ENCODE measurements at places on chromosomes 7 and 10. TPM values are rescaled to one million over a fixed set of nuclear protein-coding genes. Genes with fewer than 3 reads are reported as not detected.

GRCh38 chr10:45421221-45422097, 47.4 kb downstream of the ALOX5 start:
- no peak for DNase-seq

DNA sequence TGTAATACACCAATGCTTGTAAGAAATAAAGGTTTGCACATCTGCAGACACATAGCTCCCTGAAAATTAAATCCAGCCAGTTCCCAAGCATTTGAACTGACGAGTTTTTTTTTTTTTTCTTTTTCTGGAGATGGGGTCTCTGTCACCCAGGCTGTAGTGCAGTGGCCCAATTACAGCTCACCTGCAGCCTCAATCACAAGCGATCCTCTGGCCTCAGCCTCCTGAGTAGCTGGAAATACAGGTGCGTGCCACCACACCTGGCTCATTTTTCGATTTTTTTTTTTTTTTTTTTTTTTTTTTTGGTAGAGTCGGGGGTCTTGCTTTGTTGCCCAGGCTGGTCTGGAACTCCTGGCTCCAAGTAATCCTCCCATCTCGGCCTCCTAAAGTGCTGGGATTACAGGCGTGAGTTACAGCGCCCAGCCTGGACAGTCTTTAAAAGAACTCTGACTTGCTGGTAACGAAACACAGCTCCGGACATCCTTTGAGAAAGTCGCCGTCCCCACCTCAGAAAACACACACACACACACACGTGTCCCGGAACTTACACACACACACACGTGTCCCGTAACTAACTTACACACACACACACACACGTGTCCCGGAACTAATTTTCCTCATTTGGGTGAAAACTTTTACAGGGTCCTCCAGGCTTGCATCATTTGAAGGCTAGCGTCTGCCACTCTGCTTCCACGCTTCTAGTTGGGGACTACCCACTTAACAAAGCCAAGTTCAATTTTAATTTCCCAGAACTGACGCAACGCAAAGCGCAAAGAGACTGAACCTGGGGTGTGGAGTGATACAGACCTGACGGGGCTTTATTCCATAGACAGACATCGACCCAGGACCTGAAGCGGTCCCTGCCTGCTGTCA, 18.6 kb downstream of the OCM2 start:
- no peak for DNase-seq

- no peak for DNase-seq
These were observed 25.6 kb downstream of the CASP7 start for GRCh38 chr10:113705344-113705652.

DNA sequence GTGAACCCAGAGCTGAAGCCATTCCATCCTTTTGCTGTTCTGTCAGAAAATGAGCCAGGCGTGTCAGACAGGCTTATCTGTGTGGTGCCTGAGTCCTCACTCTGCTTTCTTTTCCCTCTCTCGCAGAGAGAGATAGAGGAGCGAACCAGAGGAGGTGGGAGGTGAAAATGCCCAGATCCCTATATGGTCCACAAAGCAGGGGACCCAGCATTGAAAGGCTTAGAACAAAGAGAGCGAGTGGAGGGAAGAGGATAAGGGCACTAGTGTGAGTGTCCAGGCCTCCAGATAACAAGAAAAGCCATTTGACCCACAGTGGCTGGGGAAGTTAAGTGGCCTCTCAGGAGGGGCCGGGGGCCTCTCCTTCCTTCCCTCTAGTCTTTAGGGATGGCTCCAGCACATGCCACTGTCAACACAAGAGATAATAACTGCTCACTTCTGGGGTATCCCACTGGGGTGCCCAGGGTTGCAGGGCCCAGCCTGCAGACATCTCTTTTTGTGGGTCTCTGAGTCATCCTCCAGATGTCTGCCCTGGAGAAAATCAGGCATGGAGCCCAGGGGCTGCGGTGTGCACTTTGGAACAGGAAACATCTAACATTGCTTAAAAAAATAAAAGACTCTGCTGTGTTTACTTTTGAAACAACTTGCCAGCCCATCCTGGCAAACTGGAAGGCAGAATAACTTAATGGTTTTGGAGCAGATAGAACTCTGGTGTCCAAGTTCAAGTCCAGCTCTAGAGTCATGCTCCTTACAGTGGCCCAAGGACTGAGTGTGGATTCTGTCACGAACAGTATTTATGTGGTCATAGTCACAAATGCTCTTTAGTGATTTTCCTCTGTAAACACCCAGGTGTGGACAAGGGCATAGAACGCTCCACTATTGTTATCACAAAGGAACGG, 189.5 kb downstream of the CXCL12 start:
- peak; percentile 68 for DNase-seq

DNA sequence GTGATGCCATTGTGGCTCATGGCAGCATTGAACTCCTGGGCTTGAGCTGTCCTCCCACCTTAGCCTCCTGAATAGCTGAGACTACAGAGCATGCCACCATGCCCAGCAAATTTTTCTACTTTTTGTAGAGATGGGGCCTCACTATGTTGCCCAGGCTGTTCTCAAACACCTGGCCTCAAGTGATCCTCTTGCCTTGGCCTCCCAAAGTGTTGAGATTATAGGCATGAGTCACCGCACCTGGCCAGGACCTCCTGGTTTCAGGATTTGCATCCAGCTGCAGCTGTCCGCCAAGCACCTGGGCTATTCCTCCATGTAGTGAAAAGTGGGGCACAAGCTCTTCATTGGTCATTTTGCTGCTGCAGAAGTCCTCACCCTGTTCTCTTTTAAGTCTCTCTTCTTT, 58.9 kb downstream of the ZNF22 start:
- no peak for DNase-seq

DNA sequence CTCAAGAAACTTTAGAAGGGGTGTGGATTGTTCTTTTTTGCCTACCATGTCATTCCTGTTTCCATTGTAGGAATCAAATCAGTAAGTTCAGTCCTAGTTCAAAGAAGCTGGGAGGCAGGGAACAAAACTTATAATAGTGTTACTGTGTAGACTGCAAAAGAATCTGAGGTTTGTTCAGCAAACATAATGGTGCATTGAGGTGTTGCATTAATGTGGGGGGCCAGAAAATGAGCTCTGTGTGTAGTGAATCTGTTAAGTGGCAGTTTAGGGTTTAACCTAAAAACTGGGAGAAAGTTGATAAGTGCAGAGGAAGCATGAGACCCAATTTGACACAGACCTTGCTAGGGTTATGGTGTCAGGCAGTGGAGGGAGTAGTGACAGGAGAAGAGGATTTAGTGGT, 197.7 kb downstream of the SUGCT start:
- DNase-seq = no peak

- peak; percentile 65 for DNase-seq
These were observed 536.0 kb upstream of the GALNT17 start for GRCh38 chr7:70595755-70596597.

DNA sequence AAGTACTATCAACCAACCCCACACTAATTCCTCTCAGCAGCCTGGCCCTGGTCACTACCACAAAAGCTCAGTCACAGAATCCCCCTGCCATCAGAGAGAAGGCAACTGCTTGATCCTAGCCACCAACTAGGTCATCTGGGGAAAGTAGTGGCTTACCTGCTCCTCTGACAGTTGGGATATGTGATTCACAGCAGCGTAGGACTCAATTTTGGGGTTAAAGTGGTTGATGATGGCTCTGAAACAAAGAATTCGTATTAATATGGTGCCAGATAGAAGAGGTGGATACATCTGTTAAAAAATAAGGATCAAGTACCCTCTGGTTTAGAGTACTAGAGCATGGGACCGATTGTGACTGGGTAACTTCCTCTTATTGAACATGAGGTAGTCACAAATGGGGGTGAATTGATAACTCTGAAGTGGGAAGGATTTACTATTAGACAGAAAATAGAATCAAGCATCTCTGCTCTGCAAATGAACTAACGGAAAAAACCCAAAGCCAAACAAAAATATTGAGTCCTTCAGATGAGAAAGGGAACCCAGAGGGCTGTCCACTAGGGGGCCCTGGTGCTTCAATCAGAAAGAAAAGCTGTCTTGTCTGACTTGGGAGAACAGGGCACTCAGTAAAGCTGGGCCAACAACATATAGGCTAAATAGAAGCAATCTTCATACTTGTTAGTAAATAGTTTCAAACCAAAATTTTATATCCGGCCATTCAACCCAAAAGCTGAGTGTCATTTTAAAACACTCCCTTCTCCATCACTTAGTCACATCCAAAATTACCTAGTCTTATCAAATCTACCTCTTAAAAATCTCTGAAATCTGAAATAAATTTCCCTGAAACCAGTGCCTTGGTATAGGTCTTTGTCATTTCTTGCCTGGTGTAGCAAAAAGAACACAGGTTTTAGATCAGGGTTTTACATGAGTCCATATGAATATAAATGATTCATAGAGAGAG, 45.9 kb upstream of the KCNIP2 start:
- no peak for DNase-seq

DNA sequence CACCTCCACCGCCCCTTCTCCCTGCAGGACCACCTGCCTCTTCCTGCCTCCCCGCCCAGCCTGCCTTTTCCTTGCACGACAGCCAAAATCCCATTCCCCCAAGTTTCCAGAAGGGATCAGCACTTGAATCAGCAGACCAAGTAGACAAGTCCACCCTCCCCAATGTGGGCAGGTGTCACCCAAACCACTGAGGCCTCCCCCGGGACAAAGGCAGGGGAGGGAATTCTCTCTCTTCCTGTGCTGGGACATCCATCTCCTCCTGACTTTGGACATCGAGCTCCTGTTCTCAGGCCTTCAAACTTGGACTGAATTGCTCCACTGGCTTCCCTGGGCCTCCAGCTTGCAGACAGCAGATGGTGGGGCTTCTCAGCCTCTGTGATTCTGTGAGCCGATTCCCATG, 21.6 kb upstream of the PSMG3 start:
- no peak for DNase-seq

GRCh38 chr10:74255214-74255613, 104.2 kb downstream of the ADK start:
- DNase-seq = no peak

DNA sequence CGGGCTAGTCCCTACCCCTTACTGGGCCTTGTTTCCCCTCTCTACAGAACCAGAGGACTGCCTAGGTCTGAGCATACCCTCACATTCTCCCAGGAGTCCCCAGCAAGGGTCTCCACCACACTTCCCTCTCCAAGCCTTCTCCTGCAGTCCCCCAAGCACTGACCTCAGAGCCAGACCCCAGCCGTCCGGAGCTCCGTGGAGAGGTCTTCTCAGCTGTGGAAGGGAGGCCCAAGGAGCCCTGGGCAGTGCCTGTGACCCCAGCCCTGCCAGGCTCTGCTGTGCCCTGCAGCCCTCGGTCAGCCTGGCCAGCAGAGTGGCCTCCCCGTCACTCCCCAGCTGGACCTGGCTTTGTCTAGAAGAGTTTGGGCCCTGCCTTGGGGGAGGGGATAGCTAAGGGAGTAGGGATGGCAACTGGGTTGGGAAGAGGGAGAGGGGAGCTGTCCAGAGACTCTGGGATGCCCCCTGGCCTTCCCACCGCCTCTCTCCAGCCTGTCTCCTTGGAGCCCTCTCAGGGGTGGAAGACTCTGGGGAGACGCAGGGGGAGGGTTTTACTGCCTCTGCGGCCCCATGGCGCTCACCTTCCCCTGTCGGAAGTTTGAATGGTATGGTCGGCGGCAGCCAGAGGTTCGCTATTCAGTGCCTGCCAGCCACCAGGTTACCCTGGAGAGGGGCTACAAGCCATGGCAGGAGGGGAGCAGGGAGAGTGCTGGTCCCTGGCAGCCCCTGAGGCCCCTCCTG, at the start of gene C10orf105:
Gene C10orf105, minus strand, starts transcription at position 315 of the 738 bp plus-strand sequence. CDS start 3,441 bp downstream, outside the sequence.
- no peak for DNase-seq

DNA sequence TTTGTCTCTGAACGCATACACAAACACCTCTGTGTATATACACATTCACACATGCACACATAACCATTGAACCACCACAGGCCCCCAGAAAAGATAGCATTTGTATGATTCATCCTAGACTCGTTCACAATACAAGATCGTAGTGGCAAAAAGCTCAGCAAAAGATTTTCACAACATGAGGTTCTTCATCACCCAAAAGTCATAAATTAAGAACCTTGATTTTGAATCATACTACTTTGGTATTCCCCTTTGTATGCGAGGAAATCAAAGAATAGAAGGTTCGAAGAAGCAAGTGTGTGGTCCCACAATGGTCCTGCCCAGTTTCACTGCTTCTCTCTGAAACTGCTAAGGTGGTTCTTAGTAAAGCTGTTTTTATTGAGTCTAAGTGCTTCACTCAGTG, 200.7 kb downstream of the CELF2 start:
- no peak for DNase-seq

GRCh38 chr7:155860461-155860839, 48.2 kb upstream of the SHH start:
- DNase-seq = no peak

GRCh38 chr10:124511205-124512039, 49.8 kb downstream of the LHPP start:
- DNase-seq = no peak

DNA sequence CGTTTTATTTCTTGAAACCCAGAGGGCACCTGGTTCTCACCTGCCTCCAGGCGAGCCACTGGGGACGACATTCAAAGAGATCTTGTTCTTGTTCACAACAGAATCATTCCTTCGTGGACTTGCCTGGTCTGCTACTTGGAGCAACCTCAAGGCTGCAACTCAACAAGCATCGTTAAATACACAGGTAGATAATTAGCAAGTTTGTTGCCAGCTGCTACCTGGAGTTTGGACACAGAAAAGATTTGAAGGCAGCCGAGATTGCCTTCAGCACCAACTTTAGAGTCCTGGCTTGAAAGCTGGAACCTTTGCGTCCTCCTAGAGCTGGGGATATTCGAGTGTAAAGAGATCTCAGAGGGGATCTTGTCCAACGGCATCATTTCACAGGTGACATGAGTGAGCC, 89.6 kb upstream of the C7orf33 start:
- DNase-seq = no peak

DNA sequence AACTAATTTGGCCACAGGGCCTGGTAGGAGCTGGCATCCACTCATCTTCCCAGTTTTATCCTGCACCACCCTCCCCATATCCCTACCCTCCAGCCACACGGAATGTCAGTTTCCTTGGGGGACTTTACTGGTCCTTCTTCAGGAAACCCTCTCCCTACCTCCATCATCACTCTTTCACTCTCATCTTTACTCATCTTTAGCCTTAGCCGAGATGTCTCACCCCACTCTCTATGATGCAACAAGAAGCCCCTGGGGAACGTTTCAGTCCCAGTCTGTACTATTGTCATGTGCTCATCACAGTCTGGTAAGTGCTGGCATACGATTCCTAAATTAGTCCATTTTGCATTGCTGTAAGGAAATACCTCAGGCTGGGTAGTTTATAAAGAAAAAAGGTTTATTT, 34.9 kb upstream of the TMEM248 start:
- no peak for DNase-seq

GRCh38 chr10:52779541-52780390, 7.2 kb upstream of the MBL2 start:
- DNase-seq = peak; percentile 22

- no peak for DNase-seq
These were observed 383.2 kb downstream of the TCERG1L start for GRCh38 chr10:130928306-130928705.

- DNase-seq = no peak
These were observed 109.2 kb downstream of the STRA8 start for GRCh38 chr7:135342887-135343286.

GRCh38 chr10:77036276-77036675, 601.3 kb downstream of the KCNMA1 start:
- no peak for DNase-seq

KCNMA1 gene
- total RNA-seq = 16.1 TPM

PRF1 gene
- total RNA-seq = 1.8 TPM

NPSR1 gene
- total RNA-seq = not detected

DNMBP gene
- total RNA-seq = 13.4 TPM
